ENCODE measurements at places on chromosomes 1 and 21.

DNA sequence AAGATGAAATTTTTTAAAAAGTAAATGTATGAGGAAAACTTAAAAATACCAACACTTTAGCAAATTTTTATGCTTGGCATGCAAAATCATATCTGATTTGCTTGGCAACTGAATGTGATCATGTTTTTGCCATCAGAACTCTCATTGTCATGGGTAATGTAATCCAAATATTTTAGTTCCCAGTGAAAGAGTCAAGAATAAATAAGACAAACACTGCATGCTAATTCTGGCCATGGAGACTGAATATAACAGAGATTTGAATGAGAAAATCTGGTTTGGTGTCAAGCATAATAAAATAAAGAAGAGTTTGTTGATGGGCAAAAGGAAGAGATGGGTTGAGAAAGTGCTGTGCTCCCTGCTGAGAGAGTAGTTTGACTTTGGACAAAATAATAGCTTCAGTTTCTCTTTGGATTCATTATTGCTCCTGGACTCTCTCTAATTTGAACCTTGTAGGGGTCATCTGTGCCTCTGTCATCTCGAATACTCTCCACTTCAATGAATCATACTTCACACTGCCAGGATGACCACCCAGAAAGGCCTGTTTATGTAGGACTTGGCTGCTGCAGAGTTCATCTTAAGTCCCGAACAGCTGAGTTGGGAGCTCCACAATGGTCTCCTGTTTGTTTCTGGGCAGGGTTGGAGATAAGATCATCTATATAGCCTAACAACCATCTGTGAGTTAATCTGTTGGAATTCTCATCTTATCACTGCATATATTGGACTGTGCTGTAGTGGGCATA is 34.4 kb downstream of the ADAMTS1 start:
- no peak for DNase-seq

DNA sequence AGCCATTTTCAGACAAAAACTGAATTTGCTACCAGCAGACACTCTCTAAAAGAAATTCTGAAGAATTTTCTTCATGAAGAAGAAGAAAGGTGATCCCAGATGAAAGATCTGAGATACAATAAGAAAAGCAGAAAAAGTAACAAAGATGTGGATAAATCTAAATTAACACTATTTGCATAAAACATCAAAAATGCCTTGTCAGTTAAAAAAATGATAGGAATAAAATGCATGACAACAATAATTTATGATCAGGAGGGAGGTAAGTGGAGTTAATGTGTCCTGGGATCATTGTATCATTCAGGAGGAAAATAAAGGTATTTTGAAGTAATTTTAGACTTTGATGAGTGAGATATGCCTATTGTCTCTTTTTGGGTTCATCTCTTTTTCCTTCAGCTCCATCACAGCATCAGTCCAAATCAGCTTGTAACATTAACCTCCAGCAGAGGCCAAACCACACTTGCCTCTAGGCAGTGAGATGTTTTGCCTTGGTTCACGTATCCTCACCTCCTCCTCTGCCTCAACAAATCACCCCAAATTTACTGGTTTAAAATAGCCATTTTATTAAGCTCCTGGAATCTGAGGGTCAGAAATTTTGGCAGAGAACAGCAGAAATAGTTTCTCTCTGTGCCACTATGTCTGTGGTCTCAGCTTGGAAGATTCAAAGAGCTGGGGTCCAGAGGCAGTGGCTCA is 76.9 kb upstream of the HIVEP3 start:
- no peak for DNase-seq

- DNase-seq: no peak
Measured at GRCh38 chr1:4652631-4653327, 1.6 kb upstream of the AJAP1 start.

GRCh38 chr1:235763962-235764361 is 102.7 kb downstream of the LYST start:
- no peak for DNase-seq

DNA sequence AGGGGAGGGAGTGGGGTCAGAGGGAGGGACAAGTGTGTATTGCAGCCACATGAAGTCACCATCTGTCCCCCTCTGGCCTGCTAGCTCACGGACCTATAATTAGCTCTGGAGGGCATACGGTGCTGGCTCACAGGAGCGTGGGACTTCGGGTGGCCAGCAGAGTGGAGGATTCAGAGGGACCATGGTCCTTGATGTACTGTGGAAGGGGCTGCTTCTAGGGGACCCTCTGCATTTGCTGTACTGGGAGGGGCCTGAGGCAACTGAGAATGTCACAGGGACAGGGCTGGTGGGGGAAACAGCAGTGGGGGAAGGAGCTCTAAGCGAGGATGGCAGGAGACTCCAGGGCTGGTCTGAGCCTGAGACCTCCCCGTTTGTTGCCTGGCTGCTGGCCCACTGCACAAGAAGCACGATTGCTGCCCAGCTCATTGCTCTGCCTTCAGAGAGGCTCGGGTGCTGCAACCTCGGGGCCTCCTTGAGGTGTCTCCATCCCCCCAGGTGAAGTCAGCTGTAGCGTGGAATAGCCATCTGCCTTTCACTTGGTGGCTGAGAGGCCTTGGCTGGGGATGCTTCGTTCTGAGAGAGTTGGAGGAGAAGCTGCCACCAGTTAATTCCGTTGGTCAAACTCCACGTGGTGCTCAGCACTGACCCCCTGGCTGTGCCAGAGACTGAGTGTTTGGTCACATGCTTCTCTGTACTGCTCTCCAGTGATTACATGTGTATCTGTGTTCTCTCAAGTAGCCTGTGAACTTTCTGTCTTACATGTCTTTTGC is 2.7 kb downstream of the PPFIA4 start:
- DNase-seq: peak; percentile 28

DNA sequence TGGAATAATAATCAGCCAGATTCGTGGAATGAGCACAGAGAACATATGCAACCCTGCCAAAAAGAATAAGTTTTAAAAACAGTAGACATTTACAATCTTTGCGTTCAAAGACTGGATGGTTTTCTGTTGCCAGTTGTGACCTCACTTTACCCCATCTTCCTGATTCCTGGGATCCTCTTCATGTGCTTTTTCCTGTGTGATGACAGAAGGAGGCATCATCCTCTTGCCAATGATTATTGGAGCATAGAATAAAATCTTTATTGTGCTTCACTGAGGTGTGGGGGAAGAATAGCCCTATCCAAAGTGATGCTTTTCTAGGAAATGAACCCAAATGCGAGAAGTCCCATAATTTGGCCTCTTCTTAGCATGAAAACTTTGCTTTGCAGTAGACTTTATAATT is 15.0 kb upstream of the BARHL2 start:
- no peak for DNase-seq

GRCh38 chr21:45941717-45942546 is 39.6 kb upstream of the COL6A1 start:
- no peak for DNase-seq

- DNase-seq: no peak
Measured at GRCh38 chr1:21385022-21385421, 54.9 kb upstream of the NBPF3 start.

DNA sequence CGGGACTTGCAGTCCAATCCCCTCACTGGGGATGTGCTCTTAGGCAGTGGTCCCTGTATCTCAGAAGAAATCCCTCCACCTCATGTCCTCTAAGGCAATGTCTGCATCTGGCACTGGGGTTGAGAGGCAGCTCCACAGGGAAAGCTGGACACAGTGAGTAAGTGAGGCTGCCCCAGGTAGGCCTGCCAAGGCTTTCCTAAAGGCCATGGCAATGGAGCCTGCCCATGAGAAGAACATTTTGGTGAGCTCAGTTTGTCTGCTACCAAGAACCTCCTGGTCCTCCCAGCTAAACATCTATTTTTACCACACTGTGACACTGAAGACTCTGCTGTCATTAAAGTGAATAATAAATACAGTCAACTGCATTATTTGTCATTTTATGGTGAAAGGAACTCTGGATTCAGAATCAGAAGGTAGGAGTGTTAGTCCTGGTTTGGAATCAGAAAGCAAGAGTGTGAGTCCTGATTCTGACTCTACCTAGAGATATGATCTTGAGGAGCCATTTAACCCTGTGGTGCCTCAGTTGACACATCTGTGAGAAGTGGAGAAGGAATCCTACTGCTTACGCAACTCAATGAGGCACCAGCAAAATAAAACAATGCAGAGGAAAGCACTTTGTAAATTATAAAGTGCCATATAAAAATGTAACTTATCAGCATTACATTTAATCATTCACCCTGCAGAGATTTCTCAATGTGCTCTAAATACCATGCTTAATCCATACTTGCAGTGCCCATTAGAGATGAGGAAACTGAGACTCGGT is 41.0 kb downstream of the TBX15 start:
- DNase-seq: no peak

- DNase-seq: no peak
Measured at GRCh38 chr1:47870480-47870879, 126.7 kb downstream of the TRABD2B start.

- DNase-seq: no peak
Measured at GRCh38 chr1:59375321-59376220, 78.7 kb downstream of the FGGY start.

DNA sequence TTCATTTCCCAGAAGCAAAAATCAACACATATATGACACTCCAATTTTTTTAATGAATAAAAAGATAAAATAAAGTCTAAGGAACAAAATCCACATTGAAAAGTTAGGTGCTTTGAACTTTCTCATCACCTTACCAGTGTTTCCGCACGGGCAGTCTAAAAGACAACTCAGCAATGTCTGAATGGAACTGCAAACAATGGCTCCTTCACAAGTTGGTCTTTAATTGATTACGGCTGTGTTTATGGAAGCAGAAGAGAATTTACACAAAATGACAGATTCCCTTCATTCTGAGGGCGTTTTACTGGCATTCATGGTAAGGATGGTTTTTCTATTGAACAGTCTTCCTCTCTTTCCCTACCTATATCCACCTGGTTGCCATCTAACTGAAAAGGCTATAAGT is 65.0 kb upstream of the RNPC3 start:
- DNase-seq: no peak

DNA sequence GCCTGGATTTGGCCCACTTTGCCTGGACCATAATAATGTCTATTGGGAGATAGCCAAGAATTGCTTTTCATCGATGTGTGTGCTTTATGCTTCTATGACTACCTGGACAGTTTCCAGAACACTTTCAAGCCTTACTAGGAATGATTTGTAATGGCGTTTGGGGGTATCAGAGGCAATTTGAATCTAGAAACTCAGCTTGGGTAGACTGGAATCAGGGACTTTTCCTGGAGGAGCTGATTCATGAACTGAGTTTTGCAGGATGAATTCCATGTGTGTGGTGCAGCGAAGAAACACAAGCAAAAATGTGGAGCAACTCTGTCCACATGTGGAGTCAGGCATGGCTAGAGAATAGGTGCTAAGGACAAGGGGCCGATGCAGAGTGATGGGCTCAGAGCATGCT is 11.9 kb upstream of the TMEM61 start:
- DNase-seq: no peak

DNA sequence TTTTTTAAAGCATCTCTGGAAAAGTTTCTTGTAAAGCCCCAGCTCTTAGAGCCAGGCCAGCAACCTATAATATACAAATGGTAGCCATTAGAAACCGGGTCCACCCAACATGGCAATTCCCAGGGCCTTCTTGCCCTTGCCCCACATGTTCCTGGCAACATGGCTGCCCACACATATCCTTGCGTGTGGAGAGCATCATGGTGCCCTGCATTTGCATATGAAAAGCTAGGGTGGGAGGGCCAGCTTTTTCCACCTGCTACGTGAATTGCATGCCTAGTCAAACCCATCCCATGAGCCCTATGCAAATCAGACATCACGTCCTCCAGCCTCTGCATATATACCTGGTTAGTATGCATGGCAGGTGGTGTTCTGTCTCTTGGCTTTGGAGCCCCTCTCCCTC is 88.2 kb downstream of the RABGAP1L start:
- no peak for DNase-seq

DNA sequence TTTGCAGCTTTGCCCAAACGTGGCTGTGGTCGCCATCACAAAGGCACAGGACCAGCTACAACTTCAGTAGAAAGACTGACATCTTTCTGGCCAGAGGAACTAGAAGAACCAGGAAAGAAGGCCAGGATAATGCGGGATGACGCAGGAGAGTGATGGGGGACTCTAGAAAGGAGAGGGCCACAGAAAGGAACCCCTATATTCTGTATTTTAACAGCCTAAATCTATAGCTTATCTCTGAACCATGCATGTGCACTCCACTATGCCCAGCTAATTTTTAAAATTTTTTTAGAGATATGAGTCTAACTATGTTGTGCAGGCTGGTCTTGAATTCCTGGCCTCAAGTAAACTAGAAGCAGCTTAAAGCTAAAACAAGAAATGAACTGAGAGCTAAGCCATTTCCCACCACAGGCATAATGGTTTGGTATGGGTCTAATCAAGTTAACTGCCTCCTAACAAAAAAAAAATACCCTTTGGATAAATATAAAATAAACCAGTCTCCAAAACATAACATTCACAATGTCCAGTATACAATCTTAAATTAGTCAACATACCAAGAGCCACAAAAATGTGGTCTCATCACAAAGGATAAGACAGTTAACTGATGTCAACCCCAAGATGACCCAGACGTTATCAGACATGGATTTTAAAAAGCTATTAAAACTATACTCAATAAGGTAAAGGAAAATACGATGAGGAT is 18.0 kb downstream of the LTN1 start:
- no peak for DNase-seq

GRCh38 chr1:164651351-164651951 is 92.5 kb downstream of the PBX1 start:
- no peak for DNase-seq

DNA sequence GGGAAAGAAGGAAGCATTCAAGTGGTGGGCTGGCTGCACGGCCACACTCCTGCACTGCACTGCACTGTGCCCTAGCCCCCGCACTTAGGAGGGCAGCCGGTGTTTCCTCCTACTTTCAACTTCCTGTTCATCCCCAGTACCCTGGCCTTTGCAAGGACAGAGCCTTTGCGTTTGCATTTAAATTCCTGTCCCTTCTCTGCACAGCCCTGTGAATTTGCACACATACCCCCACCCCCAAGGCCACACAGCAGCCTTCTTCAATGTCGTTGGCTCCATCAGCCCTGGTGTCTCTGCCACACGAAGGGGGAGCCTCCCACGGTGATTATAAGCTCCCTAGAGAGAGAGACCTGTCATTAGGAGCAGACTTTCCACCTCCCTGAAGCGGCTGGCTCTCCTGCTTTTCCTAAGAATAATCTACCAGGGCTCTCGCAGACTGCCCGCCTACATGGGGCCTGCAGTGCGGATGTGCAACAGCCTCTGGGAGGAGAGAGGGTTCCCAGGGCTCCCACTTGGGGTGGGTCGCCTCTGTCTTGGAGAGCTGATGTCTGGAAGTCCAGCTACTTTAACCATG is 13.2 kb upstream of the SLC45A3 start:
- no peak for DNase-seq

DNA sequence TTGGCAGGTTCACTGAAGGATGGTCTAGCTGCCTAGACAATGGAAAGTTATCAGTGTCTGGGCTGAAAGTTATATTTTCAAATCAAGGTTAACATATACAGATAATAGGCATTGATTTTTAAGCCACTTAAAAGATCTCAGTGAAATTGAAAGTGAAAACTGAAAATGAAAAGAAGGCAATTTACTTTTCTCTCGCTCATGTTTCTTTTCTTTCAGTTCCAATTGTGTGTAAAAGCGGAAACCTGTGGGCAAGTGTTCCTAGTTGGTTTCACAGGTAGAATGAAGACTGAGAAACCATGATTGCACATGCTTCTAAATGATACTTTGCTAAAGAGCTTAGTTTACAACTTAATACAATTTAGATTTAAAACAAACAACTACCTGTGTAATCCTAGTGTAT is 383.7 kb downstream of the ZP4 start:
- DNase-seq: no peak

GRCh38 chr1:39657402-39657801 is 14.5 kb downstream of the NT5C1A start:
- no peak for DNase-seq

- no peak for DNase-seq
Measured at GRCh38 chr21:33967086-33967571, 51.5 kb upstream of the ATP5PO start.

GRCh38 chr1:151819976-151820623 is 11.5 kb downstream of the RORC start:
- no peak for DNase-seq
